Right cardiac atrium (tissue), 5 donors: ENCODE measurements at places on chromosomes 2 and 18.

DNA sequence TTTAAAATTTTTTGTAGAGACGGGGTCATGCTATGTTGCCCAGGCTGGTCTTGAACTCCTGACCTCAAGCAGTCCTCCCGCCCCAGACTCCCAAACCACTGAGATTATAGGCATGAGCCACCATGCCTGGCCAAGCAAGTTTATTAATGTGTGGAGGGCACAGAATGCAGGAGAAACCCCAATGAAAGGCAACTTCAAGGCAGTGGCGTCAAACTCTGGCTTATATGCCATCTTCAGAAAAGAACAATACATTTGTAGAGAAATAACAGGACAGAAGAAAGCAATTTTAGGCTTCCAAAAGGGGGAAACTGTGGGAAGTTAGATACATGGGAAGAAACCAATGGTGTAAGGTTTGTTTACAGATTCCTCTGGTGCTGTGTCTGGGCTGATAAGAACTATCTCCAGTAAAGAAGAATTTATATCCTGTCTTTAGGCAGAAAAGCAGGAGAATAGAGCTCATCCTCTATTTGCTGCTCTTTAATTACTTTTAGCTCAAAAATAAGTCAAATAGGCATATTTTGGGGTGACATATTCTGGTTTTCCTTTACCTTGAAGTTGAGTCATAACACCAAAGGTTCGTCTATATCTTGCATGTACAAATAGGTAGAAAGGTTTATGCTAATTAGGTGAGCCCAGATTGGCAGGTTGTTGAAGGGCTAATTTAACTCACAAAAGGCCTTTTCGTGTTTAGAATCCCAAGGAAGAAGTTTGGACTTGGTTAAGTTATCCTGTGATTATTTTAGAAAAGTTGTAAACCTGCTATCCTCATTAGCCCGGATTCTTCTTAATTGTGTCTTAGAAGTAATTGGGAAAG, 26.0 kb upstream of the TMEM214 start:
- no peak for DNase-seq

GRCh38 chr2:69300650-69301049, 86.4 kb downstream of the GFPT1 start:
- no peak for DNase-seq

DNA sequence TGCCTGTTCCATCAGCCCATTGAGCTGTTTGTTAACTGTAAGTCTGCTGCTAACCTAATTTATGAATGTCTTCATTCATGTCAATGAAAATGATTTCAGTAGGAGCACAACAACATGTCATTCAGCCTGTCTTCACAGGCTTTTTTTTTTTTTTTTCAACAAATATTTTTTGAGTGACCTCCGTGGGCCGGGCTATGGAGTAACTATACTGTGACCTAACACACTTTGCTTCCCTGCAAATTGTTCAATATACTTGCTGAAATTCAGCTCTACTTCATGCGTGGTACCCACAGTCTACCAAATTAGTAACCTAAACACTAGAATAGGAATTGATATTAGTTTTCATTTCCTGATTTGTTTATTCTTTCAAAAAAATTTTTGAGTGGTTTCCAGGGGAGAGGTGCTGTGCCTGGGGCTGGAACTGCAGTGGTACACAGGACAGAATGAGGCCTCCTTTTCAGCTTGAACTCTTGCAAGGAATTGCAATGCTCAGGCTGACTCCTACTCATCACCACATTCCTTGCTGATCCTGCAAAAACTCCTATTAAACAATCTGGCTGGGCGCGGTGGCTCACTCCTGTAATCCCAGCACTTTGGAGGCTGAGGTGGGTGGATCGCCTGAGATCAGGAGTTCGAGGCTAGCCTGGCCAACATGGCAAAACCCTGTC, 87.1 kb downstream of the CDH20 start:
- DNase-seq = no peak

GRCh38 chr18:45845410-45845809, 19.9 kb downstream of the SIGLEC15 start:
- DNase-seq = no peak

DNA sequence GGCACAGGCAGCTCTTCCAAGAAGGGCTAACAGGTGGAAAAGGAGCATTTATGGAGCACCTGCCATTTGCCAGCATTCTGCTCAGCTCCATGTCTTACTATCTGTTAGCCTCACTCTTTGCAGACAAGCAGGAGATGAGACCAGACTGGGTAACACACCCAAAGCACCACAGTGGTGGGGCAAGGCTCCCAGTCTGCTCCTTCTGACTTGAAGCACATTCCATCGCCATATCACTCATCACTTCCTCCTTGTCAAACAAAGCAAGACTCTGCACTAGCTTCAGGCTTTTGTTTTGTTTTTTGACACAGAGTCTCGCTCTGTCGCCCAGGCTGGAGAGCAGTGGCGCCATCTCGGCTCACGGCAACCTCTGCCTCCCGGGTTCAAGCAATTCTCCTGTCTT, 182.8 kb downstream of the MGAT5 start:
- no peak for DNase-seq

GRCh38 chr18:57885931-57886330, 82.8 kb upstream of the ATP8B1 start:
- no peak for DNase-seq

DNA sequence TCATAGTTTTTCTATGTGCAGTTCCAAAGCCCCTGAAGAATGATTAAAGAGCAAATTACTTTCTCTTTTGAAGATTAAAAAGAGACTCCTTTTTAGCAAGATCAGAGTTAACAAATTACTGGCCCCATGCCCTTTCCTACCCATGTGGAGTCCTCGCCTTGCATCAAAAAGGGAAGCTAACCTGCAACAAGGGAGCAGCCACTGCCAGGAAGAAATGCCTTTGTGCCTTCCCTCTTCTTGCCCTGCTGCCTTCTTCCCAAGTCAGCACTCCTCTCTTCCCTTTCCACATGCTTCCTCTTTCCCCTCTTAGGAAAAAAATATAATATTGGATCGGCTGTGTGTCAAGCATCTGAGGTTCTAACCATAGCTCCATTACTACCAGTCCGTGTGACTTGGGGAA, 37.1 kb upstream of the CYP1B1 start:
- DNase-seq = no peak

DNA sequence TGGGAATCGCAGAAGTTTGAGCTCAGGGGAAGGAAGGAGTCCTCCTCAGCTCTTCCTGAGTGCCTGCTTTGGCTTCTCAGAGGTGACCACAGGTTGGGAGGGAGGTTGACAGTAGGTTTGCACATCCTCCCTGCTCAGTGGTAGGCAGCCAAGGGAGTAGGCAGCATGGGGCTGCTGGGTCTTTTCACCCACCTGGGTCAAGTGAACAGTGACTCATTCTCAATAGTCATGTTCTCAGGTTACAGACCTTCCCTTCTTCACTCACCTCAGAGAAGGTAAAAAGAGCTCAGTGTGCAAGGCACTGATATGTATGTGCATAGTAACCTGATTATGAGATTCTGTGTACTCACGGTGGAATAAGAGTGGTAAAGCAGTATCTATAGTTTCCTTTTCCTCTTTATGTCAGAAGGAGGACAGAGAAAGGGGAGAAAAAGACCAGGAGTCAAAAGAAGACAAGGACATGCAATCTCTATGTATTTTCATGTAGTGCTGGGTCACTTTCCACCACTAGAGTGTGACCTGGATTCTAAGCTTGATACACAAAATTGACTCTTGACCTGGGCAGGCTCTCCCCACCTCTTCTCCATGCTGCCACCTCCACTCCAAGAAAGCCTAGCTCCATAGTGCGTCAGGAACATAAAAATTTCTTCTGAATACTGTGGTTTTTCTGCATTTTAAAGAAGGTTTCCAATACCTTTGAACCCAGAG, 36.5 kb upstream of the ASNSD1 start:
- DNase-seq = no peak

GRCh38 chr18:23580677-23581367, 5.5 kb downstream of the NPC1 start:
- no peak for DNase-seq

GRCh38 chr2:234752966-234753365, 198.9 kb upstream of the SH3BP4 start:
- no peak for DNase-seq

GRCh38 chr2:188475945-188476344, 184.3 kb downstream of the GULP1 start:
- DNase-seq = no peak

GRCh38 chr18:39296293-39296888, 1730.8 kb upstream of the CELF4 start:
- DNase-seq = no peak

DNA sequence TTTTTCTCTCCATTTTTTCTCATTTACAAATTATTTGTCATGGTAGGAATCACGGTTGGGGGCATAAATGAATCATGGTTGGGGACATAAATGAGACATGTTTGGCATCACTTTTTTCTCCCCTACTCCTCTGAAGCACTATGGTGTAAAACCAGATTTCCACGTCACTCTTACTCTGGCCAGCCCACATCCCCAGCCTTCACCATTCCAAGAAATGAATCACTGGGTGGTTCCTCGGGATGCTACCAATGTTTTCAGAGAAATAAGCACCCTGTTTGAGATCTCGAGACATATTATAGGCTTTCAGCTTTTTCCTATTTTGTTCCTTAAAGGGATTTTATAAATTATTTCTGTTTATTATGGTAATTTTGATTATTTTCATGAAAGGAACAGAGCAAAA, 155.0 kb upstream of the SLC8A1 start:
- DNase-seq = no peak

DNA sequence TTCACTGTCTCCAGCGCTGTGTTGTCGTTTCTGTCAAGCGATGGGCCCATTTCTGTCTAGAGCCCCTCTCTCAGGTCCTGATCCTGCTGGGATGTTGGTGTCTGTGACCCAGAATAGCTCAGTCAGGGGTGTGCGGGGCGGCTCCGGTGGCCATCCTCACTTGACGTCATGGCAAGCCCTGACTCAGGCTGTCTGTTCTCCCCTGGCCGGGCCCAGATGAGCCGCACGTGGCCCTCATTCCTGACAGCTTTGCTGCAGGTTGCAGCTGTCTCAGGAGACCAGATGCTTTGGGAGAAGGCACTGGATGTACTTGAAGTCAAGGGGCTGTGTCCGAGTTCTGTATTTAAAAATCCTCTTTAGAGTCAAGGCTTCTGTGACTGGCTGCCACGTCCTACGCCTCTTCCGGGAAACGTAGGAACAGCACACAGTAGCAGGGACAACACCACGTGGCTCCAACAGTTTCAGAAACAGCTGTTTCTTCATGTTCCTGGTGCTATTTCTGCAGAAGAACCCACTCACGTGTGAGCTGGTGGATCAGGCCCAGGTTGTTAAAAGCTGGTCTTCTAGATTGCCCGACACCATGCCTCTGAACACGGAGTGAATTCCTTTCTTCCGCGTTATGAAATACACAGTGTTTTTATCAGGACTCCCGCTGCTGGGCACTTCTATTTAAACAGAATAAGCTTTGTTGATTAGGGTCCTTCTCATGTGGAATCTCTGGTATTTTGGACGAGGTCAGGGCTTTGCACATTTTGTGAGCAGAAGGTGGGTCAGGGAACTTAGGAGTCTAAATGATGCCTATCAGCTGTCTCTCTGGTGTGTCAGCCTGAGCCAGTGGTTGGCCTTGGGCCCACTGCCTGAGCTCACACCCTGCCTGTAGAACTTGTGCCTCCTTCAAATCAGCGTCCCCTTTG, 28.3 kb upstream of the NTSR2 start:
- peak; percentile 75 for DNase-seq

DNA sequence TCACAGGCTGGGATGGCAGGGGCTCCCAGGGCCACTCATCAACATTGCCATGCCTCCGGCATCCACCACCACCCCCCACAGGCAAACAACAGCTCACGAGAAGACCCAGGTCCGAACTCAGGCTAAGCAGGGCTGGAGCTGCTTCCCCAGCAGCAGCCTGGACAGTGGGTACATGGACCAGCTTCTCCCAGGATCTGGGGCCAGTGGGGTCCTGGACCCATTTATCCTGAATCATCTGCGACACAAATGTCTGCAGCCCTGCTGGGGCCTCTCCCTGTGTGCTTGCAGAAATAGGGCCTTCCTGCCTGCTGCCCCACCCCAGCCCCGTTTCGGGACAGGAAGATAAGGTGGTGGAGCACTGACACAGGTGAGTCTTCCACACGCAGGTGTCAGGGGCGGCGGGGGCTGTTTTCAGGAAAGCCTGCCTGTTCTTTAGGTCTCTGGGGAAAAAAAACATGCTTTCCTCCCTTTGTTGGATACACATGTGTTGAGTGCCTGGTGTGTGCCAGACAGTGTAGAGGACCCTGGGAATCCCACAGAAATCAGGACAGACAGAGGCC, 4.5 kb downstream of the PRLH start:
- no peak for DNase-seq

DNA sequence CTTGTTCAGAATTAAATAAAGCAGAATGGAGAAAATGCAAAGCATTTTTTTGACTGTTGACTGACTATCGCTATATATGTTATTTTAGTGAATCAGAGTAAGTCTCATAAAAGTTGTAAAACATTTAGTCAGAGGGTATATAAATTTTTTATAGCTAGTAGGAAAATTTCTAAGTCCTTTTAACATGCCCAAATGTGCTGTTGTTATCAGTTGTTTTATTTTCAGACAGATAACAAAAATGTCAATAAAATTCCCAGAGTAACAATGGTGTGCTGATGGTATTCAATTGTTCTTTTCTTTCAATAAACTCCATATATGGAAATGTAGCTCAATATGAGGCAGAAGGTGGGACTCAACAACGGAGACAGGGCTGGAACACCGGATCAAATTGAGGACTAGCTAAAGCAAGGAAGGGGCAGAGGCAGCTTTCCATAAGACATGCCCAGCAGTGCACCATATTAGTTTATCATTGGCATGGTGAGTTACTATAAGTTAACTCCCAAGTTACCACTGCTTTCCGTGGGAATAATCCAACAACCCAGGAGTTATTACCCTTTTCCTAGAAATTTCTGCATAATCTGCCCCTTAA, 26.6 kb downstream of the GULP1 start:
- DNase-seq = no peak

- no peak for DNase-seq
Observed at GRCh38 chr2:160427629-160428404, 65.8 kb downstream of the RBMS1 start.

- DNase-seq = no peak
Observed at GRCh38 chr18:73879328-73879727, 268.3 kb downstream of the FBXO15 start.

- DNase-seq = no peak
Observed at GRCh38 chr2:222943820-222944219, 83.0 kb downstream of the ACSL3 start.

GRCh38 chr2:220504938-220505503, 877.6 kb downstream of the SLC4A3 start:
- DNase-seq = no peak

DNA sequence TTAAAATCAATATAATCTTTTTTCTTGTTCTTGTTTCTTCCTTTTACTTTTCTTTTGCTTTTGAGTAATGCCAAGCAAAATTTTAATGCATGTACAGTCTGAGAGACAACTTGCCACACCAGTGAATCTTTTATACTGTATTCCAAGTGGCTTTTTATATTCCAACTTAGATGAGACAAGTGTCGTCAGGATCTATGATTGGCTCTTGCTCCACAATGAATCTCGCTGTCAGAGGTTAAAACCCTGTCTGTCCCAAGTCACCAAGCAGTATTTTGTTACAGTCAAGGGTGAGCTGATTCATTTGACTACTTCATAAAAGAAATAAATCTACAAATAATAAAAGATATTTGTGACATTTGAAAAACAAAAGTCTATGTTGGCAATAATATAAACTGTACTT, at the start of gene MSTN:
Gene MSTN, minus strand, starts transcription at position 129 of the 400 bp plus-strand sequence. CDS start 133 bp downstream, outside the sequence.
- DNase-seq = no peak

GRCh38 chr18:25111377-25112288, 240.3 kb downstream of the ZNF521 start:
- DNase-seq = no peak

GRCh38 chr2:241507430-241508239, 749 bp downstream of the STK25 start:
- peak; percentile 80 for DNase-seq
